Stimulated activated CD4-positive, alpha-beta T cell treated with anti-CD3 and anti-CD28 coated beads, TNF-alpha, amount 100 ng/mL, for 48 hours (primary cell): ENCODE measurements at places on chromosomes 7 and 10.

- no peak for DNase-seq
Observed at GRCh38 chr10:16904639-16905061, 87.4 kb upstream of the RSU1 start.

DNA sequence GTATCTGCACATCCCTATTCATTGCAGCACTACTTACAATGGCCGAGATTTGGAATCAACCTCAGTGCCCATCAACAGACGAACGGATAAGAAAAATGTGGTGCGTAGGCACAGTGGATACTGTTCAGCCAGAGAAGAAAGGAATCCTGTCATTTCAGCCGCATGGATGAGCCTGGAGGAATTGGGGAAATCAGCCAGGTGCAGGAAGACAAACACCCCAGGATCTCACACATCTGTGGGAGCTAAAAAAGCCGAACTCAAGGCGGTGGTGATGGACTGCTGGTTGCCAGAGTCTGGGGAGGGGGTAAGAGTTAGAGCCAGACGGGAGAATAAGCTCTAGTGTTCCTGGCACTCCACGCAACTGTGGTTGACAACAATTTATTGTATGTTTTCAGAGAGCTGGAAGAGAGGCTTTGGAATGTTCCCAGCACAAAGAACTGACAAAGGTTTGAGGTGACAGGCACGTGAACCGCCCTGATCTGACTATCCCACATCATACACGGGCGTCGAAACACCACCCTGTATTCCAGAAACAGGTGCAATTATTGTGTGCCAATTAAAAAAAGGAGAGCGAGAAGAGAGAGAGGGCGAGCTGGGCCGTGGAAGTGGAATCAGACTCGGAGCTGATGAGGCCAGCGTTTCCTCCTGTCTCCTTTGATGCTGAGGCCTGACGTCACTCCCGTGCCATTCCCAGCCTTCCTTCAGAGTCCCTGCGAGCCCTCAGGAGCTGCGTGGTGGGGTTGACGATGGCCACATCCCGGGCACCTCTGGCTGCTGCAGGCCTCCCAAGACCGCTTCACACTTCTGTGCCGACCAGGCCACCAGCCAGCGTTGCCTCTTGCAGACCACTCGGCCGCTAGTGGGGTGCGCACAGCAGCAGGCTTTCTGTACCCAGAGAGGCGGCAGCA is 189.5 kb downstream of the DNAJB6 start:
- no peak for DNase-seq

- no peak for DNase-seq
Observed at GRCh38 chr7:73869011-73869798, 8.2 kb downstream of the TMEM270 start.

DNA sequence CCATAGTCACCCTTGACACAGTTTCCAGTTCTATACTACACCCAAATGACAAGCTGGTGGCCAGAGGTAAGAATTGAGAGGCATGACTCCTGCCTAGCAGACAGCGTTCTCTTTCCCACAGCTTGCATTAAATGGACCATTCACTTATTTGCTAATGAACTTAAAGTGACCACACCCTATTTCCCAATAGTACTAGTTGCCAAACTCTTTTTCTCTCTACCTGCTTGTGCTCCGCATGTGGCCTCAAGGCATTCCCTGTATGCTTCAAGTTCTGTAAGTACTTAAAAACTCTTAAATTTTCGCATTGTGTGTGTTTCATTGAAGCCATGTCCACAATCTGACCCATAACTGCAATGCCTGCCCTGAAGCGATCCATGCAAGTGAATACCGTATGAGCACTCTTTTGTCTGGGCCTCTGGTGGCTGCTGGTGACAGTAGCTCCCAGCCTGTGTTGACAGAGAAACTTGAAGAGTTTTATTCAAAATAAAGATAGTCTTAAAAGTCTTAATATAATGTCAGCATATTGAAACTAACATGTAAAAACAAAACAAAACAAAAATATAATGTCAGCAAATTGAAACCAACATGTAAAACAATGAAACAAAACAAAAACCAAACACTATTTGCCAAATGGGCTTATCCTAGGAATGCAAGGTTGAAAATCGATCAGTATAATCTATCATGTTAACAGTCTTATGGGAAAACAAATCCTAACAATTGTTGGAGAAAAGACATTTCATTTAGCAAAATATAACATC is 73.6 kb downstream of the CCSER2 start:
- DNase-seq, result no peak

GRCh38 chr10:77355844-77356243 is 281.8 kb downstream of the KCNMA1 start:
- no peak for DNase-seq
